ENCODE measurements at places on chromosomes 4 and X.

- DNase-seq = no peak
Measured at GRCh38 chr4:71445811-71446210, 107.0 kb downstream of the SLC4A4 start.

DNA sequence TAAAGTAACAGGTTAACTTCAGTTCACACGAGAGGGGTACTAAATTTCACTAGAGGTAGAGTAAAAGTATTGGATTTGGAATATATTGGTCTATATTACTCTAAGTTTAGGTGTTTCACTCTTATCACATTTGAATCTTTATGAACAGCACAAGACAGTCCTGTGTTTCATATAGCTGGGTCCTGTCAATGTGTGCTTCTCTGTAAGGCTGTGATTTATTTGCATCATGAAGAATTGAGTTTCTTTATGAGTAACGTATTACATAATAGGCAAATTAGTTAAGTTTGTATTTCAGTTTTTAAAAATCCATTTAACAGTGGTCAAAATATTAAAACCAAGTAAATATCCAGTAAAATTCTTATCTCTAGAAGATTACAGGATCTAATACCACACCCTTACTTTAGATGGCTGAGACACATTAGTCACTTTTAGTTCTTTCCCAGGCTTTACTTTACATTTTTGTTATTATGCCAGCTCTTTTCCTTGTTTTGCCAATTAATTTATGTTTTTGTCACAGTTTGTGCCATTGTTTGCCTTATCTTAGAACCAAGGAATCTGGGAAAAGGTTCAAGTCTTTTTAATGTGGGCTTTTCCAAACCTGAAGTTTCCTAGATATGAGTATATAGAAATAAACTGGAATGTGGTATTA, 32.1 kb downstream of the NUDT6 start:
- no peak for DNase-seq

- DNase-seq = no peak
Measured at GRCh38 chr4:83010111-83010521, 507 bp downstream of the LIN54 start.

GRCh38 chr4:77872723-77873445, 10.3 kb downstream of the MRPL1 start:
- no peak for DNase-seq

DNA sequence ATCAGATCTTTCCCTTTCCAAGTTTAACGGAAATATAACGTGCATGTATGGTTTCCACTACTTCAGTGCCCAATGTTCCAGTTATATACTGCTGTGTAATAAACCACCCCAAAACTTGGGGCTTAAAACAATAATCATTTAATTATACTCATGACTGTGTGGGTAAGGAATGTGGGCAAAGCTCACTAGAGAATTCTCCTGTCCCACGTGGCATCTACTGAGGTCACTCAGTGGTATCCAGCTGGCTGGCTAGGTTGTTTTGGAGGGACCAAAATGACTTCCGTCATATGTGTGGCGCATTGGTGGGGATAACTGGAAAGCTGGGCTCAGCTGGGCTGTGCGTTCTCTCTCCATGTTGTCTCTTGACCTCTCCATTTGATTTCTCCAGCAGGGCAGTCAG, 18.5 kb downstream of the ZCCHC18 start:
- DNase-seq = no peak

Measured in stimulated activated CD8-positive, alpha-beta memory T cell treated with anti-CD3 and anti-CD28 coated beads, Interleukin-12 subunit alpha, Interleukin-12 subunit beta, amount 100 ng/mL, for 1 hour (primary cell).